ENCODE measurements at places on chromosomes 12 and 14.

DNA sequence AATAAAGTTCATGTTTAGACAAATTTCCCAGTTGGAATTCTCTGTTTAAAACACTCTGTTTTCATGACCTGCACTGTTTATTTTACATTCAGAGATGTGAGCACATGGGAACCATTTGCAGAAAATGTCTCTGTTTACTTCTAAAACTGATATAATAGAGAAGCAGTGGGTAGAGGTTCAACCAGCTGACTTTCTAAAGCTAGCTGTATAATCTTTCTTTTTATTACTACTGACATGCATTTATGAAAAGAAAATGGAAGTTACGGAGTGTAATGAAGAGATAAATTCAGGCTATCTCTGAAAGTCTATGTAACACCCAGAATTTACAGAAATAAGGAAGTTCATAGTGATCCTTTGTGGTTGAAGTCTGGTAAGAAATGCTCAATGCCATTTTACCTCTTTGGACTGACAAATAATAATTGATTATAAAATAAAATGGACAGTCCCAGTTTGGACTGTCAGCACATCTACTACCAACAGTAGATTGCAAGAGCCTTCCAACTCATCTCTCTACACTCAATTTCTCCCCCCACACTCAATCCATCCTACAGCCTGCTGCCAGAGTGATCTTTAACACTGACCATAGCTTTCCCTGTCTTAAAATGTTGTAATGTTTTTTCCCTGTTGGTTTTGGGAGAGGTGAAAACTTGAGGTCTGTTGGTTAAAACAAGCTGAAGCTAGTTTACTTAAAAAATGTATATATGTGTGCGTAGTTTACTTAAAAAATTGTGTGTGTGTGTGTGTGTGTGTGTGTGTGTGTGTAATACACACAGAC lies 137.4 kb downstream of the AEBP2 start:
- no peak for DNase-seq

DNA sequence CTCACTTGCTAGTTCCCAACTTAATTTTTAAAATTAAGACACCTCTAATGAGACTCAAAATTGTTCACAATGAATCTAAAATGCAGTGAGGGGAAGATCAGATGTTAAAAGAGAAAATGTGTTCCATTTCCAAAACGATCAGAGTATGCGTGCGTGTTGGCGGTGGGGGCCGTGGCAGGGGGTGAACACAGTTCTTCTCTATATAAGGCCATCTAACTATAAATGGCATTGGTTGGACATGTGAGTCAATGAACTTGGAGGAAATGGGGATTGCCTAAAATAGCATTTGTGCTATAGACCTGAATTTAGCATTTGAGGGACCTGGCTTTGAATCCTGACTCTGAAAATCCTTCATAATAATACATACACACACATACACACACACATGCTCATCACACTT lies 149.4 kb downstream of the FOXN3 start:
- no peak for DNase-seq

- DNase-seq = no peak
Observed at GRCh38 chr12:95836185-95836609, 22.6 kb upstream of the SNRPF start.

- DNase-seq = no peak
Observed at GRCh38 chr12:1130164-1130563, 139.1 kb downstream of the ERC1 start.

DNA sequence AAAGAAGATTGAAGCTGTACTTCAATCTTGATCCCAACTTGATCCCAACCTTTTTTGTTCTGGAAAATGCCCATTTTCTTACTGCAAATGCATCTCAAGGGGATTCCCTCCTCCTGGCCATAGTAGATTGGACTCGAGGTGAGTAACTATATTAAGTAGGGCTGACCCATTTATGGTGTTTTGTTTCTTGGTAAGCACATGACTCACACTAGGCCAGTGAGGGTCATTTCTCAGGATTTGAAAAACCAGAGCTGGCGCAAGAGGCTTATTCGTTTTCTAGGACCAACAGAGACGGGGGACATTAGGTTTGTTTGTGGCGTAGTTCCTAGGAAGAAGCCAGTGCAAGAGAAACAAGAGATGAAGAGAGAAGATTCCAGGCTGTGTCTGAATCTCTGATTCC lies 51.4 kb downstream of the MRPL42 start:
- no peak for DNase-seq

GRCh38 chr12:81542065-81543010 lies 216.8 kb downstream of the PPFIA2 start:
- no peak for DNase-seq

- no peak for DNase-seq
Observed at GRCh38 chr12:65999564-66000280, 130.8 kb downstream of the LLPH start.

- DNase-seq = no peak
Observed at GRCh38 chr14:99327458-99328250, 55.7 kb upstream of the BCL11B start.

DNA sequence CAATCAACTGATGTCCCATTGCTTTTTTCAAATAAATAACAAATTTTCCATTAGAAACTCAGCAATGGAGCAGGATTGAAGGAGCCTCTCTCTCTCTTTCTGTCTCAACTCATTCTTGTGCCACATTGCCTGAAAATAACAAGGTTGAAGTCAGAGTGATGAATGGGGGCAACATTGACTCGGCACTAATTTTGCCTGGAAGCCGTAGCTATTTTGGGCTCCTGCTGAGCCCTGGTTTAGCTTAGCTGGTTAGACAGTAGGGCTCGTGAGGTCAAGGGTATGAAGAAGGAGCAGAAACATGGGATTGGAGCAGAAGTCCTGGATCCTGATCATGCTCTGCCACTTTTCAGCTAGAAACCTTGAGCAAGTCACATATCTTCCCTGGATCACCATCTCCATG lies 38.9 kb downstream of the WSCD2 start:
- DNase-seq = no peak

DNA sequence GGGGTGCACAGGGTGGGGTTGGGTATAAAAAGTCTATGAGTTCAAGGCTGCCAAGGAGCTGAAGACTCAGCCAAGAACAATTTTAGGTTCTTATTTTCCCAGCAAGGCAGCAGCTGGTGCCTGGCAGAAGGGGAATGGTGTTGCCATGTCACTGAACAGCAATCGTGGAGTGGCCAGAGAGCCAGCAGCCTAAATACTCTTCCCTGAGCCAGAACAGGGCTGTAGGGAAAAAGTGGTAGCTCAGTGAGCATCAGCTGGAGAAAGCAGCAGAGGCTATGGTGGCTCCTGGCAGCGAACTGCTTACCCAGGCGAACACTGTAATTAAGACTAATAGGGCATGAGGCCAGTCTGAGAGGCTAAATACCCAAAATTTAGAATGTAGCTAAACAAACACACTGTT lies 334.9 kb downstream of the RMST start:
- no peak for DNase-seq

DNA sequence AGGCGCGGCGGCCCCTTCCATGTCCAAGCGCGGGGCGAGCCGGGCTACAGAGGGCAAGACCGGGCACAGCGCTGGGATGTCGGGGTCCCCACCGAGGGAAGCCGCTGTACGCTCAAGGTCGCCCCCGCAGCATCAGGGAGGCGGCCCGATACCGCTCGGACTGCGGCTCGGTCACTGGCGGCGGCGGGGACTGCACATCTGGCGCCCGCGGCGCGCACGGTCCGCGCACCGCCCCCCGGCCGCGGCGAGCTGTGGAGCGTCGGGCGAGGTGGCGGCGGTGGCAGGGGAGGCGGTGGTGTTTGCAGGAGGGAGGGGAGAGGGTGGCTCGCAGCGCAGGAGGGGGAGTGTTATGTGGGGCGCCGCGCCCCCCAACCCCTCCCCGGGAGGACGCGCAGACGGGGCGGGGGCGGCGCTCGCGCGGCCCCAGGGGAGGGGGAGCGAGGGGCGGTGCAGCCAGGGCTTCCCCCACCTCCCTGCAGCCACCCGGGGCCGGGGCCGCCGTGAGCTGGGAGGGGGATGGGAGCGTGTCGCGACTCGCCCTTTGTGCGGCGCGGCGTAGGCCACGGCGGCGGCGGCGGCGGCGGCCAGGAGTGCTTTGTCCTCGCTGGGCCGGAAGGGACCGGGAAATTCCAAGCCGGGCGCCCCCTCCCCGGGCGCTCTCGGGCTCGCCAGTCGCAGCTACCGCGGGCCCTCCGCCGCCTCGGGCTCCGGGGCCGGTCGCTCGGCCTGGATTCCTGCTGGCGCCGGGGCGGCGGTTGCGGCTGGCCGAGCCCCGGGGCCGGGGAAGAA lies at the start of gene NUAK1:
Gene NUAK1, minus strand, starts transcription at position 322 of the 789 bp plus-strand sequence. Its CDS starts 301 bp downstream, at position 21.
- DNase-seq = no peak

- DNase-seq = no peak
Observed at GRCh38 chr12:59158066-59158465, 237.8 kb upstream of the LRIG3 start.

DNA sequence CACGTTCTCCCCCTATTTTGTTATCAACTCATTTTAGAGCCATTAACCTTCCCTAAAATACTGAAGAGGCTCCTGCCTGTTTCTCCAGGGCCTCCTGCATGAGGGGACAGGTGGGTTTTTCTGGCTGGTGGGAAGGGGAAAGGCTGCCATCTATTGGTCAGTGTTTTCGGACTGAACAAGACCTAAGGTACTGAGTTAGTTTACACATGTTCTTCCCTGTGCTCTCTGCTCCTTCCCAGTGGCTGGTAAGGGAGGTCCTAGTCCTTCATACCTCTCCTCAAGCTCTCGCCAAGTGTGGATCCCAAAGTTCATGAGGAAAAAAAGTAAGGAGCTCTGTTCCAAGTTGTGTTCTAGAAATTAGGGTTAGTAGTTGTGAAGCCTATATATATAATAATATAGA lies 357.5 kb downstream of the FSCB start:
- DNase-seq = no peak

DNA sequence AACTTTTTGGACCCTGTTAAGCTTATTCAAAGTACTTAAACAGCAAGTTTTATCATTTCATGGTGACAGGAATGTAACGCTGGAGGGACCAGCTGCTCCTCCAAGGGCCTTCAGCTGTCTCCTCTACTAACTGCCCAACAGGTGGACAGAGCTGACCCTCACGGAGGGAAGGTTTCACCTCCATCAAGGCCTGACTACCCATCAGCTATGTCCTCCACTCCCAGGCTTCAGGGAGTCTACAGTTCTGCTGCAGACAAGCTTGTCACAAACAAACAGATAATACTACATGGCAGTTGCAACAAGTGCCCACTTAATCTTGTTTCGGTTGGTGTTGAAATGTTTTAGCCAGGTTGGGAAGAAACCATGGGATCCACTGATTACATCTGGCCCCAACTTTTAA lies 175.1 kb downstream of the TTC7B start:
- no peak for DNase-seq

DNA sequence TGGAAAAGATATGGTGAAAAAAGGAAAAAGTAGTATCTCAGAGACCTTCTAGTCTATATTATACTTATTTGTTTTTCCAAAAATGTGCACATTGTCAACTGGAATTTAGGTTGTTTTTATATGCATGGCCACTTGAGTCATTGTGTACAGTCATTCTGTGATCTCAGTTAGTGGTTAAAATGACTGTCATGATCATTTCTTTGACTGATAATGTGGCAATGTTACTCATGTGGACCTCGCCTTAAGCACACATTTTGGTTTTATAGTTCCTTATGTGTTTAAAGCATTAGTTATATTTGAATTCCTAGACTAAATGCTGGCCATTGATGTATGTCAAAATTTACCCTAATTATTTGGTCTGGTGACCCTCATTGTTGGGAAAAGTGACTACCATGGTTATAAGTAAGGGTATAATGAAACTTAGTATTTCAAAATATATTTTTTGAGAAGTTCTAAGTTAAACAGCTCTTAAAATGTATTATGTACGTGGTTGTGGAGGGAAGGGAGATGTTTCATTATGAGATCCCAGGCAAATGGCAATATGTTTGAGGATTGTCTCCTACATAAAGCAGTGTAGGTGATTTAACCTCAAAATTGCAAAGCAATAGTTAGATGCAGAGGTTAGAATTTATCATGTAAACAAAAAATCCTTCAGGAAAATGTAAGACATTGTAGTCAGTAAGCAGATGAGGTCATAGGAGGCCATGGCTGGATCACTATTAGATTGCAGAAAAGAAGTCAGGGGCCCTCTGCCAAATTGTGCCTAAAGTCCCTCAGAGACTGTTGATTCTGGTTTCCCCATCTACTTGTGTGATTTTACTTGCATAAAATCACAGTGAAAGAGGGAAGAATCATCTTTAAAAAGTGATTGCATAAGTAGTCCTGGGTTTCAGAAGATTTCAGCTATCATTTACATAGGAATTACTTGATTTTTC lies 17.5 kb downstream of the PNMA1 start:
- peak; percentile 77 for DNase-seq

- DNase-seq = peak; percentile 88
Observed at GRCh38 chr12:75478116-75478794, 2.3 kb upstream of the GLIPR1 start.

GRCh38 chr12:108622421-108622820 lies 11.3 kb downstream of the SELPLG start:
- peak; percentile 67 for DNase-seq

DNA sequence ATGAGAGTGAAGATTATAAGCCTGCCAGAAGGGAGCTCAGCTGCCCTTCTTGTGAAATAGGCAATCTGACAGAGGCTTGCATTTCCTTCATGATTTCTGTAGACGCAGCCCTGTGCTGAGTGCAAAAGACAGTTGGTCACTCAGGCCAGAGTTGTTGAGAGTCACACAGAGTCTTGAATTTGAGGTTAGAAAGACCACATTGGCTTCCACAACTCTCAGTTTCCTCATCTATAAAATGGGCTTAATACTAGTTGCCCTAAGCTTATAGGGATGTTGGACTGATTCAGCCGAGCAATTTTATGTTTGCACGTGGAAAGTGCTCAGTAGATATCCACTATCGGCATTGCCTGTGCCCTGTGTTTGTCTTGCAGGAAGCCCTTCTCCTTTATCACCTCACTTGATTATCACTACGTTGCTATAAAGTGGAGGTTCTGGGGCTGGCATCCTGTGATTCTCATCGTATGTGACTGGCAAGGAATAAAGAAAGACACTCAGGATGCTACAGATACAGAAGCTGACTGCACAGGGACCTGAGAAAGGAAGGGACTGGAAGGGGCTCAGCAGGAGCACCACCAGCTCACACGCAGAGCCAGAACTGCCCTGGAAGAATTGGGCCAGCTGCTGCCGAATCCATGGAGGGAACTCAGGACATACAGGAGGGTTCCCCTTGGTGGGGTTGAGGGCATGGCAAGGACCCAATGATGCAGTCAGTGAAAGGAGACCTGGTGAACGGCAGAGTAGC lies 19.8 kb upstream of the SERPINA4 start:
- no peak for DNase-seq

GRCh38 chr12:62629413-62629812 lies 162.8 kb downstream of the MON2 start:
- DNase-seq = no peak

DNA sequence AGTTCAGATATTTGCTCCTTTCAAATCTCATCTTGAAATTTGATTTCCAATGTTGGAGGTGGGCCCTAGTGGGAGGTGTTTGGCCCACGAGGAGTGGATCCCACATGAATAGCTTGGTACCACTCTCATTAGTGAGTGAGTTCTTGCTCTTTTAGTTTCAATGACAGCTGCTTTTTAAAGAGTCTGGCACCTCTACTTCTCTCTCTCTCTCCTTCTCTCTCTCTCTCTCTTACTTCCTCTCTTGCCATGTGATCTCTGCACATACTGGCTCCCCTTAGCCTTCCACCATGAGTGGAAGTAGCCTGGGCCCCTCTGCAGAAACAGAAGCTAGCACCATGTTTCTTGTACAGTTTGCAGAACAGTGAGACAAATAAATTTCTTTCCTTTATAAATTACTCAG lies 25.1 kb downstream of the GPR65 start:
- DNase-seq = no peak
